SW 1271 (cell line): ENCODE measurements at places on chromosomes 2 and 18.

DNA sequence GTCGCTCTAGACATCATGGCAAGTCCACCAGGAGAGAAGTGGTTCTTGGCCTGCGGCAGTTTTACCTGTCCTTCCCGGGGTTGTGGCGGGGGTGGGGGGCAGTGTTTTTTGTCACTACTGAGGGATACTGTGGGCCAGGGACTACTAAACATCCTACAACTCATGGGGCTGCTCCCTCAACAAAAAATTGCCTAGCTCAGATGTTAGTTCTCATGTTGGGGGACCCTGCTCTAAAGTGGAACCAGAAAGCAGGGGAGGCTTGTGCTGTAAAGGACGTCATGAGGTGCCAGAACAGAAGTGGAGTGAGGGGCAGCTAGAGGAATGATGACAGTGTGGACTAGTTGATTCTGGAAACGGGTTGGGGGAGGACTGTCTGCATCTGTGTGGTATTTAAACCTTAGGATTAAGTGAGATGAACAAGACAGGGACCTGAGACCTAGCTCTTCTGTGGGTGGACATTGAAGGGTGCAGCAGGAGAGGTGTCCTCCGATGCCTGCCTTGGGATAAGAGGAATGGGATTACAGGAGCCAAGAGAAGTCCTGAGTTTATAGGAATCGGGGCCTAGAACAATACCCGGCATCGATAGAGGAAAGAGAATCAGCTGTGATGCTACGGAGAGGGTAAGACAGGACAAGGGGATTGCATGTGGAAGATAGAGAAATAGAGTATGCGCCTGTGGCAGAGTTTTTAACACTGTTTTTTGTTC, 2.7 kb downstream of the RPL31 start:
- DNase-seq: no peak

DNA sequence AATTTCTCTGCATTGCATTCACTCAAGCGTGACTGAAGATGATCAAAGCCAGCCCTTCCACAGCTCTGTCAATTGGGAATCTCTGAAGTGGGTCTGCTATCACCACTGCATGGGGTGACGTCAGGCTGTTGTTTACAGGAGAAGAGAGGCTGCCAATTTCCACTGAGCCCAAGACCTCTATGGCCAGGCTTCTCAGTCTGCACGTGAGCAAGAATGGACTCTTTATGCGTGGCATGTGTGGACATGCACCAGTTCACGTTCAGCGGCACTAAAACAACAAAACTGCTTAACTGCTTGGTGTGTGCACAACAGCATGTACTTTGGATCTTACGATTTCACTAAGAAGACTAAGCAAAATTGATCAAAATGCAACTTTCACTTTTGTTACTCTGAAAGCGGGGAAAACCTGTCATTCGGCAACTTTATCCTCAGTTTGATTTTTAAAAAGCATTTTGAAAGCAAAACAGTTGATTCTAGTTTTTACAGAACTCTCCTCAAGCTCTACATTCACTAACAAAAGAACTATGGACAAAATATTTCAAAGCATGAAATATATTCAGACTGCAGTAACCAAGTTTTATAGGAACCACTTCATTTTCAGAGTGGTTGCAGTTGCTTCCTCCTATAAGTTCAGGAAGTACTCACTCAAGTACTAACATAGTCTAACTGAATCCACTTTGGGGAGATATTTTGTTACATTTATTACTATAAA, 77.0 kb upstream of the SERTAD2 start:
- no peak for DNase-seq

DNA sequence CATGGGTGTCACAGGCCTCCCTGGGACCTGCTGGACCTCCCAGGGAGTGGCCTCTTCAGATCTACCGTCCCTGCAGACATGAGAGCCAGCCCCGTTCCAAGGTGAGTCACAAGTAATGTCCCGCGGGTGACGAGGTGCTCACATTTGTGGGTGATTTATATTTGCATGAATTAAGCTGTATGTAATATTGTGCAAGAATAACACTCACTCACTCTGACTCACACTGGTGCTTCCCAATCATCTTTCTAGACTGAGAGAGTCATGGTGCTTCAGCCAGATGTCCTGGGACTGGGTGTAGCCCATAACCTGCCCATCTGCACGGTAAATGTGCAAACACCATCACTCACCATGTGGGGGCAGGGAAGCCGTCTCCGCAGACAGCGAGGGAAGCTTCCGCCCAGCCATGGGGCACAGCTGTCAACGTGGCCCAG, 347.5 kb upstream of the SALL3 start:
- DNase-seq: no peak

DNA sequence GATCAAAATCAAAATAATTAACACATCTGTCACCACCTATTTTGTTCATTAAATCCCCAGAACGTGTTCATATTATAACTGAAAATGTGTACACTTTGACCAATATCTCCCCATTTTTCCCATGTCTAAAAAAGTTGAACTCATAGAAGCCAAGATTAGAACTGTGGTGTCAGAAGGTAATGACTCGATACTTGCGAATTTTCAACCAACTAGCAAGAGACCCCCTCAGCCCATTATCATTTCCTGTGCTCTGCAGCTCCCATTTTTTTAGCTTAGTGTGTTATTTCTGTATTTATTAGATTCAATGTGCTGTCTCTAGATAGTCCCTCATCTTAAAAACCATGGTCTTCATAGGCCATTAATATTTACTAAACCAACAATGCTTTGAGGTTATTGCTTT, 248.7 kb upstream of the PIK3C3 start:
- no peak for DNase-seq

GRCh38 chr2:101710471-101711318, 13.2 kb downstream of the MAP4K4 start:
- DNase-seq: no peak

- DNase-seq: no peak
These were observed 88.5 kb upstream of the SH3BP4 start for GRCh38 chr2:234863043-234863934.
